Epithelial cell of alveolus of lung (primary cell): ENCODE measurements at places on chromosomes 12 and 14. TPM values are rescaled to one million over a fixed set of nuclear protein-coding genes. Genes with fewer than 3 reads are reported as not detected.

Gene KRT75
- total RNA-seq: not detected in 2 replicates

Gene STYK1
- total RNA-seq: 2.3 TPM in 1 of 2 replicates, not detected in the other

Gene SLC6A15
- 12.5 and 58.7 TPM in 2 replicates for total RNA-seq

Gene TAS2R9
- not detected in 2 replicates for total RNA-seq

Gene ERP27
- 0.26 TPM in 1 of 2 replicates, not detected in the other for total RNA-seq

Gene GYS2
- not detected in 2 replicates for total RNA-seq

Gene NYNRIN
- total RNA-seq: 9.7 and 33.2 TPM in 2 replicates

Gene GLT8D2
- total RNA-seq: 8.2 and 13.1 TPM in 2 replicates

Gene FAM222A
- total RNA-seq: 0.91 TPM in 1 of 2 replicates, not detected in the other

Gene IRAK3
- 16.0 and 20.9 TPM in 2 replicates for total RNA-seq

Gene SLCO1A2
- not detected in 2 replicates for total RNA-seq

Gene CCND2
- 66.6 and 67.9 TPM in 2 replicates for total RNA-seq

Gene CSRP2
- 37.4 and 43.1 TPM in 2 replicates for total RNA-seq
